Stimulated activated CD8-positive, alpha-beta memory T cell treated with anti-CD3 and anti-CD28 coated beads, Interleukin-7, amount 100 ng/mL, for 1 hour (primary cell): ENCODE measurements at places on chromosomes 4 and X.

GRCh38 chrX:26470941-26471340, 255.0 kb downstream of the MAGEB5 start:
- DNase-seq: no peak

DNA sequence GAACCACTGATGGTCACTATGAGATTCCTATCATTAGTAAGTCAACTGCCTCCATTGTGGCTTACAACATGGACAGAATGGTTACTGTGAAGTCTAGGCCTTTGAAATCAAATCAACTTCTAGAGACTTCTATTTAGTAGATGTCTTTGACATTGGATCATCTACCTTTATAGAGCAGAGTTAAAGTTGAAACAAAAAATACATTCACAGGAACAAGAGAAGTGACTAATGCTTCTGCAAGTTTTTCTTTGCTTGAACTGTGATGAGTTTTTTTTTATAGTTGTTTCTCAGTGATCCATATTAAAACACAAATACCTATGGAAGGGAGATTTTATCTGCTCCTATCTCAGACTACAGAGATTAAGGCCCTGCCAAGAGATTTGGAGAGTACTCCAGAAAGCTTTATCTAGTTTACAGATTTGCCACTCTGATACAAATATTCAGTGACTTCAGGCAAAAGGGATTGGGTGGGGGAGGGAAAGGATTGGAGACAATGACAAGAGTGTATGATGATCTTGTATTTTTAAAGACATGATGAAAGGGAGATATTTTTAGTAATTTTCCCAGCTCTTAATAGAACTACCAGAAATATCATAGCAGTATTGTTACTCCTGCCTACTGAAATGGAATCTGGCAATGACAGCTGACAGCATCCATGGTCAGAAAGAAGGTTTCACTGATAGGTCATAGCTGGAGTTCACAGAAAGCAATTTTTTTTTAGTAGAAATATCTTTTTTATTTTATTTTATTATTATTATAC, 16.0 kb upstream of the EPGN start:
- no peak for DNase-seq

DNA sequence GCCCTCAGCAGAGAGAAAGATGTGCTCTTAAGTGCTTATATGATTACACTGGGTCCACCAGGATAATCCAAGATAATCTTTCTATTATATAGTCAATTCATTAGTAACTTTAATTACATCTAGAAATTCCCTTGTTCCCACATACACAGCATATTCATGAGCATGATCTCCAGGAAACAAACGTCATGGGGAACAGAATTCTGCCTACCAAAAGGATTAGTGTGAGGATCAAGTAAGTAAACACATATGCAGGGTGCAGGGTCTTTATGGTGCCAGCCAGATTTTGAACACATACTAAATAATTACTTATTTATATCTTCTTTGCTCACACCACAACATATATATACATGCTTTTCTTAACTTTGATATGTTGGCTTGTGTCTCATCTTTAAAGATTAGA, 169.1 kb downstream of the KCTD8 start:
- DNase-seq: no peak

DNA sequence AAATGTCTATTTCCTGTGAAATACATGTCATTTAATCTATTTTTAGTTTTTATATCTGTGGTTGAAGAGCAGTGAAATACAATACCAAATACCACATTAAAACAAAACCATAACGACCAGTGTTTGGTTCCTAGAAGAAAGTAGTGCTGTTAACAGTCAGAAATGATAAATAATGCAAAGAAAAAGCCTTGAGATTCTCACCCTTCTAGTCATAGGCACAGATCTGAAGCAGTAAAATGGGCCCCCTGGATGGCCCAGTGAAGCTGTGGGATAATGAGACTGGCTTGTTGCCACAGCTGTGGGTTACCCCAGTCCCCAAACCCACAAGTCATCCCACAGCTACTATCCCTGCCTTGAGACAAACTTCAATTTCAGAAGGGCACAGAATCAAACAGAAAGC, 137.3 kb upstream of the RPL34 start:
- DNase-seq: no peak

DNA sequence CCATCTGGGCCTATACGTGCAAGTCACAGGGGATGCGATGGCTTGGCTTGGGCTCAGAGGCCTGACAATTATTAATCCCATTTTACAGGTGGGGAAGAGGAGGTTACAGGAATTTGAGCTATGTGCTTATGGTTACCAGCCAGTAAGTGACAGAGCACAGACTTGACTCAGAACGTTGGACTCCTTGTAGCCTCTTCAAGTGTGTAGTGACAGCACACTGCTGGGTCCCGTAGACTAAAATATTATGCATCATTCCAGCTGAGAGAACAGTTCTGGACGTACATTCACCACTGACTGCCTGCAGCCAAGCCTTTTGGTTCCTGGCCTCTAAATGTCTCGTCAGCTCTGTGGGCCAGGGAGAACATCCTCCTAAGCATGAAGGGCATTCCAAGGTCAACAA, 314.5 kb downstream of the GPAT3 start:
- no peak for DNase-seq

DNA sequence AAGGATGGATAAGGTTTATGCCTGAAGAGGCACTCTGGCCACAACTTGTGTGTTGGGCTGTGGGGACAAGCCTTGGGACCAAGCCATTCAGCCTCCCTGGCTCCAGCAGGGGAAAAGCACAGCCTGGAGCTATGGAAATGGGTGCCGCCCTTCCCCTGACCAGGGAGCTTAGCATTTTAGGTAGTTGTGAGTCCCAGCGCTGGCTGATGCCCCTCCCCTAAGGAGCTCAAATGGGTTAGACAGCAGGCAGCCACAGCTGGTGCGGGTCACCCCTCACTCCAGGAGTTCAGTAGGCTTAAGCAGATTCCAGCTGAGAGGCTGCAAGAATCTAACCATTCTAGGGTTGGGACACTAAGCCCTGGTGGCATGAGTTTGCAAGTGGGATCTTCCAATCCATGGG, 172.9 kb downstream of the KCNIP4 start:
- no peak for DNase-seq

- no peak for DNase-seq
Observed at GRCh38 chr4:110033355-110034025, 120.8 kb downstream of the EGF start.

DNA sequence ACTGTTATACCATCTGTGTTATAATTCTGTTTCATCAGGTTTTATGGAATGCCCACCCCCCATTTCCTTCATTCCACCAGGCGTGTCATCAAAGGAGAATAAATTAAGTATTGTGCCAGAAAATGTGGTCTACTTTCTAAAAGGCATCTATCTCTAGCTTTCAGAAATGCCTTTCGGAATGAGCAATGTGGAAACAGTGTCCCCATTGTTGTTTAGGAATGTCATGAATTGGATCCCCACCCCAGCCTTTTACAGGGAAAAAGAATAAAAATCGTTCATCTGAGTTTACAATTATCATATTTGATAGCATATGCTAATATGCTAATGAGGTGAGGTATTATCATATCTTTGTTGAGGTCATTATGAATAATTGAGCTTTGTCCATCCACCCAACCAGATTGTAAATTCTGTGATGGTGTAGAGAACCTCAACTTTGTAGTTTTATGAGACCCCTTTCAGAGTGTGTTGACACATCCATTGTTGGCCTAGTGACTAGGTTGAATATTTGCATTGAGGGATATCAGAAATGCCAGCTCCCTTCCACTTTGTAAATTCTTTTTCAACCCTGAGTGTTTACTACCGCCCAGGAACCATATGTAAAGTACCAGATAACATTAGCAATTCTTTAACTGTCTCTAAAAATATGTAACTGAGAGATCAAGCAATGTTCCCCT, 56.2 kb upstream of the CCDC160 start:
- no peak for DNase-seq

GRCh38 chrX:1421433-1422134, 29.7 kb upstream of the SLC25A6 start:
- no peak for DNase-seq

GRCh38 chrX:22634083-22634482, 361.4 kb downstream of the CBLL2 start:
- DNase-seq: no peak

DNA sequence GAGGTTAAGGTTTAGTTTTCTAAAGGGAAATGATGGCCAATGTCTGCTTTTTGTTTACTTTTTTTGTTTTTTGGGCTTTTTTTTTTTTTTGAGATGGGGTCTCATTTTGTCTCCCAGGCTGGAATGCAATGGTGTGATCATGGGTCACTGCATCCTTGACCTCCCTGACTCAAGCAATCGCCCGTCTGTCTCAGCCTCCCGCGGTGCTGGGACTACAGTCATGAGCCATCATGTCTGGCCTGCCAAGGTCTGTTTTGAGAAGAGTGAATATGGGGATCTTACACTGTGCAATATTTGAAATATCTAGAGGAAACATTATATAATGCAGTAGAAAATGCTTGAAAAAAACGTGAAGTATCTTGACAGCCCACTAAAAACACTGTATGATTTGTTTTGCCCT, 162.5 kb downstream of the GASK1B start:
- no peak for DNase-seq

GRCh38 chr4:92091335-92091734, 212.4 kb upstream of the GRID2 start:
- DNase-seq: no peak

DNA sequence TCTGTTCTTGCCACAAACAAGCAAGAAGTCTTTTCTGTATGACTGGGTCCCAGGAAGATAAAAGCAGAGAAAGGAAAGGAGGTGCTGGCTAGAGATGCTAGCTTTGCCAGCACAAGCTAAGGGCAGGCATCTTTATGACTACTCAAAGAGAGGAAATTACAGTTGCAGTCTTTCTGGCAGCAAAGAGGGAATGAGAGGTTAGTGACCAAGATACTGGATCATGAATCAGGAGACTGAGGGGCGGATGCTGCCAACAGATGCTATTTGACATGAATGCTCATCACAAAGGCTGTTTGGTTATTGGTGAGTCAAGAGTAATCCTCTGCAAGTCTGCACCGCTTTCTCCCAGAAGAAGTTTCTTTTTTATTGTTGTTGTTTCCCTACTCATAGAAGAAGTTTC, 5.5 kb upstream of the XIAP start:
- no peak for DNase-seq

DNA sequence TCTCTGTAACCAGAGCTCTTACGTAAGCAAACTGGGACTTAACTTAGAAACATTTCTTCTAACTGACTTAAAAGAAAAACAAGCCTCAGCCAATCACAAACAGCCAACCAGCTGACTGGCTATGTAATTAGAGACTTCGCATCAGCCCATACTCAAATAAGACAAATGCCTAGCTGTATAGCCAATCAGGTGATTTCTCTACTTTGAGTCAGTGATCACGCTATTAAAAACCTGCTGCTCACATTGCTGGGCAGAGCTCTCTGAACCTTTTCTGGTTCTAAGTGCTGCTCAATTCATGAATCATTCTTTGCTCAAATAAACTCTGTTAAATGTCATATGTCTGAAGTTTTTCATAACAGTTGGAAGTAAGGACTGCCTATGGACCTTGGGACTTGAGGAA, 9.9 kb upstream of the SMIM10L2A start:
- no peak for DNase-seq

DNA sequence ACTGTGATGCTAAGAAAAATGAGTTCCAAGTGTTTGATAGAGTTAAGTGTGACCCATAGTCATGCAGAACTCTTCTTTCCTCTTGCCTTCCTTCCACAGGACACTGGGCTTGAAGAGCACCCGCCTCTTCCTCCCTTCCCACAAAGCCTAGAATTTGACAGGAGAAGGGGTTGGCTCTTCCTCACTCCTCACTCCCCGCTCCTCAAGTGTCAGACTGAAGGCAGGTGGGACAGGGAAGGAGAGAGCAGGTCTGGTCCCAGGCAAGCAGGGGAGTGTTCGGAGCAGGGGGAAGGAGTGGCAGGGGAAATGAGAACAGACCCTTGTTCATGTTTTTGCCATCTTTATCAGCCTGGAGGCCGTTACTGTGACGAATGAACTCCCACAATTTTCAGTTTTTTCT, 10.7 kb downstream of the MAGED2 start:
- DNase-seq: no peak
